ENCODE measurements at places on chromosomes 2 and 18.
A peak's percentile ranks its signal among the peaks of the same experiment; 100 is the strongest.

- DNase-seq, result no peak
Observed at GRCh38 chr2:165009466-165009865, 54.1 kb upstream of the SLC38A11 start.

GRCh38 chr2:56565143-56565542 lies 381.4 kb downstream of the CCDC85A start:
- no peak for DNase-seq

- peak; percentile 29 for DNase-seq
Observed at GRCh38 chr18:79583984-79584401, 95.6 kb upstream of the CTDP1 start.

GRCh38 chr2:44817256-44817655 lies 124.2 kb upstream of the SIX3 start:
- no peak for DNase-seq

GRCh38 chr18:4060427-4061281 lies 394.5 kb downstream of the DLGAP1 start:
- no peak for DNase-seq

DNA sequence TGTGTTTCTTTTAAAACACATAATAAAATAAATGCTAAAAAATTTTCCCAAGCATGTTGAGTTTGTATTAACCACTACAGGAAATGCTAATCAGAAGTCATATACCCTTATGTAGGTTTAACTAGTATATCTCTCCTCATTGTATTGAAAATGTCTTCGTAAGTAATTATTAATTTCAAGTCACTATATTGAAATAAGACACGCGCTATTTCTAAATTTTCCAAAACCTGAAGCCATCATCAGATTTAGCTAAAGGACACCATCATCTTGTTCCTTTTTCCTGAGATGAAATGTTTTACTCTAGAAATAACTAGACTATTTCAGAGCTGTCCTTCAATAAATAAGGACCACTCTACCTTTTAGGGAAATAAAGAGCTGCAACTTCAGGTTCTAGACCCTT lies 78.9 kb downstream of the LPIN2 start:
- no peak for DNase-seq

DNA sequence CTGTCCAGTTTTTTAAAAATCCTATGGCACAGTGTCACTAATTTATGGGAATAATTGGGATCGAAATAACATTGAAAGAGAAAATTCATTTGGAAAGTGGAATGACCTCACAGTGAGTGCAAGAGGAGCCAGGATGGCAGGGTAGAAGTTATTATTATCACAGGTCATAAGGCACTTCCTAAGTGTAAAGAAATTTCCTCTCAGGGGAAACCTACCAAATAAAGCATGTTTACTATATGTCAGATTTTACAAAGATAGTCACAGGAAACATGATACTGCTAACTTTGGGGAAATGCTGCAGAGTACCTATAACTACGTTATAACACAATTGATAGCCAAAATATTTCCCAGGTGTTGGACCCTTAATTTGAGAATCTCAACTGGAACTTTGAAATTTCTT lies 226.3 kb upstream of the SMAD7 start:
- DNase-seq, result no peak

- DNase-seq, result no peak
Observed at GRCh38 chr2:46471019-46471583, 8.3 kb upstream of the TMEM247 start.

GRCh38 chr2:121558329-121558728 lies 27.6 kb downstream of the RNU4ATAC start:
- DNase-seq, result no peak

GRCh38 chr2:104871649-104871971 lies 17.7 kb downstream of the POU3F3 start:
- DNase-seq, result no peak

GRCh38 chr2:238202326-238203093 lies 985 bp downstream of the ILKAP start:
- DNase-seq, result peak; percentile 33

DNA sequence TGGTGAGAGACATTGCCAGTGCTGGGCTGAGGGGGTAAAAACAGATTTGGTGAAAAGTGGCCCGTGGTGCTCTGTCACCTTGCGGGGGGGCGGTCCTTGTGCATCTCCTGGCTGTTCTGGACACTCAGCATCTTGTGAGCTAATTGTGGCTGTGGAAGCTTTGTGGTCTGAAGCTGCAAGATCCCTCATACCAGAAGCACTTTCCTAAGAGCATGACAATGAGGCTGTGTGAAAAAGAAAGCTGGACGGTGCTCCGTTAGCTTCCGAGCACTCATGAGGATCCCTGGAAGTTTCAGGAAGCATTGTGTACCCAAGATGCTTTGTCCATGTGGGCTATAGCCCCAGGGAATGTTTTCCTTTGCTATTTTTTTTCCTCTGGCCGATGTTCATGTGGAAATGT lies 74.5 kb downstream of the CABLES1 start:
- DNase-seq, result no peak

- no peak for DNase-seq
Observed at GRCh38 chr2:2131075-2131789, 199.8 kb downstream of the MYT1L start.

DNA sequence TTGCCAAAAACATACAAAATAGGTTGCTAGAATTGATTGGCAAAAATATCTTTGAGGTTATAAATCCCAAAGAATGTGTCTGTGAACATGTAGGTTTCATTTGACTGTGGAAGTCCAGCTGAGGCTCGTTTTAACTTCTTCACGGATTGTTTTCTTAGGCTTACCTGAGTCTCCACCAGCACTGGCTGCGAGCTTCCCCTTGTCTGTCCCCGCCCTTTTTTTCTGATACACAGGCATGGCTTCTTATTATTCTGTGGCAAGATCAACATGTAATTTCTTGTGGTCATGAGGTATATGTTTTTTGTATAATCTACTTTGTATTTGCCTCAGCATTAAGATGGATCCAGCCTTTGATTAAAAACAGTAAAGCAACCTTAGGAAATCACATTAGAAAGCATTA lies 7.2 kb upstream of the SLC40A1 start:
- no peak for DNase-seq

GRCh38 chr18:22694954-22695353 lies 238.2 kb upstream of the RBBP8 start:
- DNase-seq, result peak; percentile 45

- DNase-seq, result no peak
Observed at GRCh38 chr2:19225126-19225525, 133.3 kb downstream of the OSR1 start.

All from right hindlimb (tissue), 1 donor.